ENCODE measurements at places on chromosomes 1 and 21.

DNA sequence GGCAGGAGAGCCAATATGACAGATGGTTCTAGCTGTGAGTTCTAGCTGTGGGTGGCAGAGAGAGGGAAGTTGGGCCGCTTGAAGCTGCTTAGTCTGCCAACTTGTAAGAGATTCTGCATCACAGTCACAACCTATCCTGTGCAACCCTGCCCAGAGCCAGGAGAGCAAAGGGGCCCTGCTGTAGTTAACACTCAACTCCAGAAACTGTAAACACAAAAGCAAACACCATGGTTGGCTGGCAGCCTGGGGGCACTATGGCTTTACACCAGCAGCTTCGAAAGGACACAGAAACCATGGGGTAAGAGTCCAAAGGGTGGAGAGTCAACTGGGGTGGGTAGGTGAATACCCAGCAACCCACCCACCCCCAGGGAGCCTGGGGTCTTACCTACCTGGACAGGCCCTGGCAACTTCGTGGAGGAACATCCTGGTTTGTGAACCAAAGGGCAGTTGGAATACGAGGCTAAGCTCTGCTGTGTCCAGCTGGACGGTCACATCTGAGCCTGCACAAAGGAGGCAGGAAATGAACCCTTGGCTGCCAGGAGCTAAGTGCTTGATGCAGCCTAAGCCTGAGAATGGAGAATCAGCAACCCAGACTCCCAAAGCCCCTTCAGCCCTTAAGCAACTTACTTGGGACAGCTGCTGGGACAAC is 6.4 kb downstream of the INPP5B start:
- no peak for DNase-seq

DNA sequence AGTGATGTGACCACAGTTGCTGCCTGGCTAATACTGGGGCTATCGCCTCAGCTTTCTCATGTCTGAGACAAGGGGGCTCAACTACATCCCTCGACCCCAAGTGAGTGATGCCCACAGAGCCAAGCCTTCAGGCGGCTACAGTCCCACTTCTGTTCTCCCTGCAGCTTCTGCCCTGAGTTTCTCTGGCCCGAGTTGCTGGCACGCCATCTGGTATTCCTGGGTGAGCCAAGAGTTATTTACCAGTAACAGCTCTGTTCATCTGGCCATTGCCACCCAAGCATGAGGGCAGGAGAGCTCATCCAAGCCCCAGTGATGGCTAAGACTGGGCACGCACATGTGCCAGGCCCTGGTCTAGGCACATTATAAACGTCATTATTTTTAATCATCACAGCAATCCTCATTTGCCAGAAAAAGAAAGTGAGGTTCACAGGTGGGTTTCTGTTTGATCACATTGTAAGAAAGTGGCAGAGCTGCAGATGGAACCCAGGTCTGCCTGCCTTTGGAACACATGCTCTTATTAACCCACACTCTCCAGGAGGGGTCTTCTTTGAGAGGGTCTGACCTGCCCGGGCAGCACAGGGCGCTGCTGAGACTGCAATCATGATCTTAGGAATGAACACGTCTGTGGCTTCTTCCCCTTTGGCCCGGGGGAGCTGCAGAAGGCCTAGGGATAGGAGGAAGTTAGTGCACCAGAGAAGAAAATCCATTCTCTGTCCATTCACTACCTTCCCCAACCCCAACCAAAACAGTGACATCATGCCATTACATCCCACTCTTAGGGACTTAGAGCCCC is 27.5 kb downstream of the KCND3 start:
- DNase-seq = no peak

- DNase-seq = peak; percentile 60
These were observed 95.7 kb downstream of the GLIS1 start for GRCh38 chr1:53643041-53643880.

DNA sequence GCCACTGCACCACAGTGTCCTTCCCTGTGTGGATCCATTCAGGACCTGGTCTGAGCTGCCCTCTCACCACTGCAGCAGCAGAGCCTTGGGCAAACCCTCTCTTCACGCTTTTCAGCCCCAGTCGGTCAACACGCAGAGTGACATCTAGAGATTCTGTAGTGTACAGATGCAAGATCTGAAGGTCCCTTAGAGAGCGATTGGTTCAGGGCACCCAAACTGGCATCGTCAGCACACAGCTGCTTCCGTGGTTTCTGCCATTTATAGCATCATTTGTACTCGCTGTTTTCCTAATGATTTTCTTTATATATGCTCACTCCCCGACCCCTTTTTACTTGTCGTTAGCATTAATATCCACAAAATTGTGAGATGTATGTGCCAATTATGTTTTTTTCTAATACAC is 1.5 kb upstream of the ASCL5 start:
- no peak for DNase-seq
